ENCODE measurements at places on chromosomes 6 and 20.

- no peak for DNase-seq
These were observed 33.5 kb upstream of the RAB23 start for GRCh38 chr6:57255451-57256169.

- no peak for DNase-seq
These were observed 127.0 kb downstream of the MAFB start for GRCh38 chr20:40562031-40562430.

GRCh38 chr6:156169371-156169770, 607.8 kb upstream of the ARID1B start:
- no peak for DNase-seq

DNA sequence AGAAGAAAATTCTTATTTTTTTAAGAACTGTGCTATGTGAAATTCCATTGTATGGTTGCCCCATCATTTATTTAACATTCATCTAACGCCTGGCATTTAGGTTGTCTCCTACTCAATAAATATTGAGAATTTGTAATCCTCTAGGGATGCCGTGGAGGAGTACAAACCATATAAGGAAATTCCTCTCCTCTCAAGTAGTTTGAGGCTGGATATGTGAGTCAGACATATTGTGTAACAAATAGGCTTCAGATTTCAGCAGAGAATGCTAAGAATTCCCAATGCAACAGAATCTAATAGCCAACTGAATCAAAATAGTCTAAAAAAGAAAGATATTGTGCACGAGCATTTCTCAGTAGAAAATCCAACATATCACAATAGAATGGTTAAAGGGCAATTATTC, 174.7 kb downstream of the OTOR start:
- DNase-seq = no peak

DNA sequence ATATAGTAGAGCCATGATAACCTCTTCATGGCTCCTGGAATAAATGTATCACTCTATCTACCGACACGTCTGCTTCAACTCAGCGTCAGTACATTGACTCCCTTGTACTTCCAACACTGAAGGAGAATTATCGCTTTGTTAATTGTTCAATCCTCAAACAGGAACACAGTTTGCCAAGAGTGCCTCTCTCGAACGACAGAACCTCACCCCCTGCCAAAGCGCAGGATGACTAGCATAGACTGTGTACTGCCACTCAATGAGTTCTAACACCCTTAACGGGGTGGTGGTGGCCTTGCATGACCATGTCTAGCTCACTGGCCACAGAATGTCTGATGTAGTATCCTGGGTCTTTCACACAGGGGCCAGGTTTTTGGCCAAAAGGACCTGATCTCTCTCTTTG, 81.4 kb upstream of the HEY2 start:
- no peak for DNase-seq

- DNase-seq = no peak
These were observed 1.9 kb downstream of the GDF5 start for GRCh38 chr20:35436177-35436573.

GRCh38 chr6:15627821-15628220, 35.0 kb downstream of the DTNBP1 start:
- DNase-seq = no peak

DNA sequence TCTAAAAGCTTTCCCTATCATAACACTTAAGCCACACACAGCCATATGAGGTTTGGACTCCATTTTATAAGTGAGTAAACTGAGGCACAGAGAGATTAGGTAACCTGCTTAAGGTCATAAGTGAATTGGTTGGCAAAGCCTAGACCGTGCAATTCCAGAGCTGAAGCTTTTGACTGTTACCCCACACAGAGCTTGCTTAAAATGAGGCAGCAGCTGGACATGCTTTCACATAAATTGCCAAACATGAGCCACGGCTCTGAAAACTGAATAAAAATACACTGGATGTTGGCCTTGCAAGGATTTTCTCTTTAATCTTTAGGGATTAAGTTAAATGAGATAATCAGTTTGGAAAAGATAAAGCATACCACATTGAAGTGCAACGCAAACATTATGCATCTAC, 2.5 kb downstream of the RIPOR2 start:
- DNase-seq = no peak

GRCh38 chr6:8436966-8437365, 1.6 kb upstream of the SLC35B3 start:
- DNase-seq = no peak

- no peak for DNase-seq
These were observed 76.4 kb upstream of the MLN start for GRCh38 chr6:33880104-33880678.

- DNase-seq = no peak
These were observed 31.7 kb upstream of the SCUBE3 start for GRCh38 chr6:35181933-35182612.

GRCh38 chr6:105095139-105095538, 84.7 kb downstream of the POPDC3 start:
- DNase-seq = no peak

GRCh38 chr6:25764611-25765010, 10.1 kb downstream of the SLC17A4 start:
- DNase-seq = no peak

DNA sequence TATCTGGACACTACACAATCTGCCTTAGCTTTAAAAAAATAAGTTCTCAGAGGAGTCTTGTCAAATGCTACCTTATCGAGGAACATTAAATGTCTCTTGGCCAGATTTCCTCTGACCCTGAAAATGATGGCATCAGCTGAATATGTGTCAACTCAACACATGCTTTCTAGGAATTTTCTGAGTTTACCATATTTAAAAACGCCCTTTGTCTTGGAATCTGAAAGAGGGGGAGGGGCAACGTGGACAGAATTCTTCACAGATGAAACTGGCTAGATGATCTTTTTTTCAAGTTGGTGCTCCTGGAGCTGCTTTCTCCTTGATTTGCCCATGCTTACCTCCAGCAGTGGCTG, 5.1 kb downstream of the SOX4 start:
- DNase-seq = no peak

GRCh38 chr20:15570156-15570555, 1003.1 kb downstream of the KIF16B start:
- DNase-seq = no peak

- no peak for DNase-seq
These were observed 12.4 kb upstream of the DACT2 start for GRCh38 chr6:168332020-168332419.

- DNase-seq = no peak
These were observed 16.1 kb downstream of the COL9A3 start for GRCh38 chr20:62832951-62833391.

DNA sequence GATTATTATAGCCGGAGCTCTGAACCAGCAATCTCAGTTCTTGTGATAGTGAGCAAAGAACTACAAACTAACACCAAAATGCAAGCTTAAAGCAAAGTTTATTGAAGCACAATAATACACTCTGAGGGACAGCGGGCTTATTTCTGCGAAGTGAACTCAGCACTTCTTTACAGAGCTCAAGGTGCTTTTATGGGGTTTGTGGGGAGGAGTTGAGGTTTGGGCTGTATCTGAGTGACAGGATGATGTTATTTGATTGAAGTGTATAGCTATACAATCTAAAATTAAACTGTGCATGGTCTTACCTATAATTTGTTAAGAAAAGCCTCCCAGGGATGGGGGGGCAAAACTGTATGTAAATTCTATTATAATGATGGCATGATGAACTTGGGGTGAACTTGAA, 1.0 kb upstream of the HFE start:
- DNase-seq = no peak

- DNase-seq = peak; percentile 43
These were observed 44.9 kb upstream of the SUPT3H start for GRCh38 chr6:45422503-45423110.

DNA sequence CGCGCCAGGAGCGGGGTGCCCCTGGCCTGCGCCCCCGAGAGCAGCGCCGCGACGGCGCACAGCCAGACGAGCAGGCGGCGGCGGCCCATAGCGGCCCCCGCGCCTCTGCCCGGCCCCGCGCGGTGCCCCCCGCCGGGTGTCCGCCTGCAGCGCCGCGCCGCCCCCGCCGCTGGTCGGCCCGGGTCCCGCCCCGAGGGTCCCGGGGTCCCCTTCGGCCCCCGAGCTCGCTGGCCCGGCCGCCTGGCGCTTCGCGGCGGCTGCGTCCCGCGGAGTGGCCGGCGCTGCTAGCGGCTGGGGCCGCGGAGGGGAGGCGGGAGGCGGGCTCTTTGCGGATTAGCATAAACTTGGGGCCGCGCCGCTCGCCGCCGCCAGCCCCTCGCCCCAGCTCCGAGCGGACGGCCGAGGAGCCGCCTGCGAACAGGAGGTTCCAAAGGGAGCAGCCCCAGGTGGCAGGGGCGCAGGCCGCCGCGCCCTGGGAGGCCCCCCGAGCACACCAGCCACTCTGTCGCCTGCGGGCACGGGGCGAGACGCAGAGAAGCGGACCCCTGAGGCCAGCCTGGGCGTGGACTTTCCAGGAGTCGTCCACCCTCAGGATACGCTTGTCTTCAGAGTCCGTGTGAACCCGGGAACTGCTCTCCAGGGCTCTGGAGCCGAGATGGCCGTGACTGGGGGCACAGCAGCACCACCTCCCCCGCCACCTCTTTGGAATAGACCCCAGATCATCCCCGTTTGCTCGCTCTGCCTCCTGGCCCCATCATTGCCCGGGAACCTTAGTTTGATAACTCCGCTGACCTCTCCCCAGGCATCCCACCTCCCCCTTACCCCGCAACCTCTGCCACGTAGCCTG, at the start of gene EMILIN3:
Gene EMILIN3, minus strand, starts transcription at position 273 of the 847 bp plus-strand sequence. Its CDS starts 184 bp downstream, at position 89.
- DNase-seq = no peak

DNA sequence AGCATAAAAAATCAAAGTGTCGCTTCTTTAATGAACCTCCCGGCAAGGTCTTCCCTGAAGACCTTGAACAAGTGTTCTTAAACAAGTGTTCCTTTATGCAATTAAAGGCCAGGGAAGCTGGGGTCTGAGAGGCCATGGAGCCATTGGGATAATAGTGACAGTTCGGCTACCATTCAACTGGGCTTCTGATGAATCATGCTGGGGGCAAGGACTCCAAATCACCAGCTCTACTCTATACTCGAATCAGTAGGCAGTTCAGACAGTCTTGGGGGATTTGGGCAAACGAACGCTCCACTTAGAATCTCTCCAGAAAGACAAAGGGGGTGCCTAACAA, 34.7 kb upstream of the EZR start:
- DNase-seq = no peak

GRCh38 chr6:130676773-130677144, 150.4 kb upstream of the SMLR1 start:
- DNase-seq = no peak

DNA sequence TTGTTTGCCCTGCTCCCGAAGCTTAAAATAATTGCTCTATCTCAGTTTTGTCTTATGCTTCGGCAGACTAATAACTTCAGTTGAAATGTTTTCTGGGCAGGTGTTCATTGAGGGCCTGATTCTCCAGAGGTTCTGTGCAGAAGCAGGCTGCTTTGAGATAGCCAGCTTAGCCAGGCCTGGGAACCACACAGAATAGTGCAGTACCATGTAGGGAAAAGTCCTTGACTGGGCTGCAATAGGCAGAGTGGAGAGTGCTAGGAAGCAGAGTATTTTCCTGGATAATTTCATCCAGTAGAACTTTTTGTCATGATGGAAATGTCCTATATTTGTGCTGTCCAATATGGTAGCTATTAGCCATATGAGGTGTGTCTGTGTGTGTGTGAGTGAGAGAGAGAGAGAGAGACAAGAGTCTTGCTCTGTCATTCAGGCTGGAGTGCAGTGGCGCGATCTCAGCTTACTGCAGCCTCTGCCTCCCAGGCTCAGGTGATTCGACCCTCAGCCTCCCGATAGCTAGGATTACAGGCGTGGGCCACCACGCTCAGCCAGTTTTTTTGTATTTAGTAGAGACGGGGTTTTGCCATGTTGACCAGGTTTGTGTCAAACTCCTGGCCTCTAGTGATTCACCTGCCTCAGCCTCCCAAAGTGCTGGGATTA, 15.9 kb downstream of the TOP1 start:
- DNase-seq = no peak

- DNase-seq = no peak
These were observed 26.4 kb downstream of the LY86 start for GRCh38 chr6:6614983-6615349.

DNA sequence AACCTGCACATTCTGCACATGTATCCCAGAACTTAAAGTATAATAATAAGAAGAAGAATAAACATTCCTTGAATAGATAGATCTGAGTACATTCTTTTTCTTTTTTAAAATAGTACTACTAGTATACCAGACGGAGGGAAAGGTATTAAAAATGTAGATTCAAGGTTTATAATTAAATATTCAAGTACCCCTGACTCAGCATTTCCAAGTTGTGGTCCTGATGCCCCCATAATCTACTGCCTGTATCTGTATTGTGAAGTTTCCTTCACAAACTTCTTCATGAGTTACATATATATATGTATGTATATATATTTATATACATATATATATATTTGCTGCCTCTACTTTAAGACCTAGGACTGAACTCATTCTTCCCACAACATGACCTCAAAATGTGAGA, 14.0 kb downstream of the FRK start:
- DNase-seq = no peak

DNA sequence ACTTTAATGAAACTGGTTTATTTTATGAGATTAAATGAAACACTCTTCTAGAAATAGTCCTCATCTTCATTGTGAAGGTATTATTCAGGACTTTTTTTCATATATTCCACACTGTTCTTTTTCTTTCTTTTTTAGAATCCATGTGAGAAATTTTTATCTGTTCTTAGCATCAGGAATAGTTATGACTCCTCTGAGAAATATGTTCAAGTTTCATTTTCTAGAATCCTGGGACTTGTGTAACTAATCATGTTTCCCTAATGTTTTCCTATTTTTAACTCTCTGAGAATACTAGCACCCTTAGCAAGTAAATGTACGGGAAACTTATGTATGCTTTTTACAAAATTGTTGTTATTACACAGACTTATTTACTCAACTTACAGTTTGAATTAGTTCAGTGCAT, 407.8 kb downstream of the CBLN4 start:
- no peak for DNase-seq

DNA sequence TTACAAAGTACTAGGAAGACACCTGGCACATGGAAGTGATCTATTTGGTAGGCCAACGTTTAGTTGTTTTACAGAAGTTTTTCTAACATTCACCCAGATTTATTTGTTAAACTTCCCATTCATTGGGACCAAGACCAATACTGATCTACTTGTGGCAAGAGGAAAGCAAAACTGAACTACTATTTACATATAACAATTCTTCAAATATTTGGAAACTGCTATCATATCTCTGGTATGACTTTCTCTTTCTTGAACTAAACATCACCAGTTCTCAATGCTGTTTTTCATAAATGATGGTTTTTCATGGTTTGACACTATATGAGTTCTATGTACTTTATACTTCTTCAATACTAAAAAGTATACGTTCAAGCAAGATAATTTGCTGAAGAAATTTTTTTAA, 189.2 kb downstream of the ASCC3 start:
- DNase-seq = no peak
